ENCODE measurements at places on chromosomes 5 and 9.

DNA sequence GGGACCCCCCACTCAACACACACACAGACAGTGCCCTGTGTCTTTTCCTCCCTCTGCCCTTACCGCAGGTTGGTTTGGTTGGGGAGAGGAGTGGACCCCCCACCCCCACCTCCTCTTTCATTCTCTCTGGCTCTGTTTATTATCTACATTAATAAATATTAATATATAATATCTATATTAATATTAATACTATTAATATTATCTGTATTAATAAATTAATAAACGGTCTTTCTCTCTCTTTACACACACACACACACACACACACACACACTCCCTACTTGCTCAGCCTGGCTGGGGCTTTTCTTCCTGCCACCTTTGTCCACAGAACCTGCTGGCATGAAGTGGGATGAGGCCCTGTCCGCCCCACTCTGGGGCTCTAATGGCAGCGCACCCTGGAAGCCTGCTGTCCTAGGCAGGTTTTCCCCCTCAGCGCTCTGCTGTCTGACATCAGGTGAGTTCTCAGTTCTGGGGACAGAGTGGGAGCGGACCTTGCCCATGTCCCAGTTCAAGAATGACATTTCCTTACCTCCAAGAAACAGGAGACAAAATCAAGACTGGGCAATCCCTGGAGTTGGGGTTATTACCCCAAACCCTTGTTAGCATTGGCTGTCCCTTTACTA lies 10.5 kb upstream of the SMIM32 start:
- DNase-seq = no peak

GRCh38 chr5:95759005-95759404 lies 27.9 kb downstream of the RHOBTB3 start:
- DNase-seq = no peak

DNA sequence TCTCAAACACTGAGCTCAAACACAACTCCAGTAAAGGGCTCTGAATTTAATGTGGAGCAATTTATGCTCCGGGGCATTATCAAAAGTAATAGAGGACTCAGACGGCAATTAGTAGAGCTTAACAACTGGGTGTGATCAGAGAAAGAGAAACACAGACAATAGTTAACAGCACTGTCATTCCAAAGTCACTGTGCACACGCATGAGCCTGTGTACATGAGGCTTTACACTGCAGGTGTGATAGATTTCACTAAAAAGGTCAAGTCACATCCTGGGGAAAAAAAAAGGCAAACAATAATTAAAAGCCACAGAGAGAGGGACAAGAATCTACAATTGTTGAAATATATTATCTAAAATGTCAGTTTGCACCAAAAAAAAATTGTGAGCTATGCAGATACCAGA lies 956.5 kb downstream of the CDH18 start:
- no peak for DNase-seq

DNA sequence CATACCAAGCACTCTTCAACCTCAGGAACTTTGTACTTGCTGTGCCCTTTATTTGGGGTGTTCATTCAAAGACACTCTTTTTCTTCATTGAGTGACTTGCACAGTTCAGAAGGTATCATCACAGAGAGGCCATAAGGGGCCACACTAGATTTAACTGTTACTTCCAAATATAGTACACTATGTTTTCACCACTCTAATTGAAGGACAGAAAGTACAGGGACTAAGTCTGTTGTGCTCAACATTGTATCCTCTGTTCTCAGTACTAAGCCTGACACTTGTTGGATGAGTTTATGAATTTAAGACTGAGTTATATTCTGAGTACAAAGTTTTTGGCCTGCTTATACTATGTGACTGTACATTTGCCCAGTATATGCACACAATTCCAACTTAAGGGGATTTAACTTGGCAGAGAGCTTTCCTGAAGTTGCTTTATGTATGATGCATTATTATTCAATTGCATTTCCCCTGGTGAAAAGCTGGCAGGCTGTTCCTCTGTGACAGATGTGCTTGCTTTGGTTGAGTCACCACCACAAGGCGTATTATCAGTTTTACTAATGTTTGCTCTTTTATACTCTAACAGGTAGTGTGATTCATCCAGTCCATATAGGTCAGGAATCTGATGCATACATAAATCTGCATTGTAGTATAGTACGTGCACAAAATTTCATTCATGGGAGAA lies 714.8 kb downstream of the TLR4 start:
- DNase-seq = no peak

DNA sequence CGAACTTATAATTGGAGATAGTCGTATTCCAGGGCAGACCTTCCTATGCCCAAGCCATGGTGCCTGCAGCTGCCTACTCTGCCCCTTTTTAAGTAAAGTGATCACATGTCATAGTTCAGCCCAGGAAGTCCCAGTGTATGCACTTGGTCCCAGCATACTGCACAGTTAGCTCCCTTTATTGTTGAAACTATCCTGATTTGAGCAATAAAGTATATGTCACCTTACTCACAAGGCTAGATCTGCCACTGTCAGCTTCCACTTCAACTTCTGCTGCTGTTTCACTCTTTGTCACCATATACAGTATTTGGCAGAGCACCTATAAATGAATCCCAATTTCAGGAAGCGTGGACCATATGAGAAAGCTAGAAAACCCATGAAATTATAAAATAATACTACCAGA lies 103.8 kb upstream of the PTGER4 start:
- no peak for DNase-seq

DNA sequence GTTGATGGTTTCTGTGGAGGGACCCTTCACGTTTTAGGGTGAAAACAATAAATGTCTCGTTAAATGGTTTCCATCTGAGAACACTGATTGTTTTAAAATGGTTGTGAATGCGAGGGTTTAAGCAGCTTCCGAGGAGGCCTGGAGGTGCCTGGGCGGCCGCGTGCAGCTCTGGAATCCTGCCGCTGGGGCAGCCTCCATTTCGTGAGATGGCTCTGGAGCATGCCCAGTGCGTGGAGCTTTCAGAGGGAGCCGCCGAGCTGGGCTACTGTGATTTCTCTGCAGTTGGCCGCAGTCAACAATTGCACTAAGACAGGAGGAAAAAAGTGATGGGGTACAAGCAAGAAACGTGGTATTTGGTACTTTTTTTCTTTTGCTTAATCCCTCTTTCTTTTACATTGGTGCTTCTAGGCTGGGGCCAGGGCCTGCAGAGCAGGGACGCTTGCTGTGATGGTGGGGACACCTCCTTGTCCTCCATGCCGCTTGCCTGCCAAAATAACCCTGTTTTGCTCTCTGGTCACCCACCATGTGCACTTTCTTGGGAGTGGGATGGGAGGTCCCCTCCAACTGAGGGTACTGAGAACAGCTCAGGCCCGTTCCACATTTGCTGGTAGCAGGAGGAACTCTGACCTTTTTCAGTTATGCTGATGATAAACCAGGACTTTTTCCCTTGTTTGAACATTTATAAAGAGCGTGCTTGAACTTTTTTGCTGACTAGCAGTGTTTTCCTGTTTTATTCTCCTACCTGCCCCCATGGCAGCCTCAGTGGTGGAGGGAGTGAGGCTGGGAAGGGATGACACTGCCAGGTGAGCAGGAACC lies 47.1 kb downstream of the EHMT1 start:
- no peak for DNase-seq

DNA sequence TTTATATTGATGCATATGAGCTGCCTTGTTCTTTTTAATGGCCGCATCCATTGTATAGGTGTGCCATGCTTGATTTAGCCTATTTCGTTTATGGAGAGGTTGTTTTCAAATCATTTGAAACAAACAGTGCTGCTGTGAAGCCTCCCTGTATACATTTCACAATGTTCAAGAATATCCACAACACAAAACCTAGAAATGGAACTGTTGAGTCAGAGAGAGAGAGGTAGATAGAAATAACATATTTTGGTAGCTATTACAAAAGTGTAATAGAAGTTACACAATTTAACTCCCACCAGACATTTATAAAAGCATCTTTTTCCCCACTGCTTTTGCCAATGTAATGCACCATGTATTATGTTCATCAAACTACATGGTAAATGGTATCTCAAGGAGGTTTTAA lies 82.0 kb downstream of the FRMD3 start:
- DNase-seq = no peak

GRCh38 chr5:35341189-35341588 lies 110.9 kb upstream of the PRLR start:
- DNase-seq = no peak

DNA sequence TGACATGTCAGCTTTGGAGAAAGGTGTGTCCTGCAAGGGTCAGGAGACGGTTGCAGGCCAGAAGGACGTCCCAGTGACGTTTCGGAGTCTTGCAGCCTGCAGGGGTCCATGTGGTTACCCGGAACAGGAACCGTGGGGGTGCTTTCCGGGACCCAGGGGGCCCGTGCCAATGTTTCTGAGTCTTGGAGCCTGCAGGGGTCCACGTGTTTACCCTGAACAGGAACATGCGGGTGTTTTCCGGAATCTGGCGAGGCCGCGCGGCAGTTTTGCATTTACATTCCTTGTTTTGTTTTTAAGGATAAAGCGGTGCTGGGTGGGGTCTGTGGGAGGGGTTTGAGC lies 30.6 kb downstream of the NKD2 start:
- DNase-seq = no peak

GRCh38 chr5:5359618-5360017 lies 62.9 kb upstream of the ICE1 start:
- DNase-seq = no peak

Data from hippocampal formation (tissue), 2 donors.